ENCODE measurements at places on chromosomes 11 and 22. TPM values are rescaled to one million over a fixed set of nuclear protein-coding genes. Genes with fewer than 3 reads are reported as not detected.

DNA sequence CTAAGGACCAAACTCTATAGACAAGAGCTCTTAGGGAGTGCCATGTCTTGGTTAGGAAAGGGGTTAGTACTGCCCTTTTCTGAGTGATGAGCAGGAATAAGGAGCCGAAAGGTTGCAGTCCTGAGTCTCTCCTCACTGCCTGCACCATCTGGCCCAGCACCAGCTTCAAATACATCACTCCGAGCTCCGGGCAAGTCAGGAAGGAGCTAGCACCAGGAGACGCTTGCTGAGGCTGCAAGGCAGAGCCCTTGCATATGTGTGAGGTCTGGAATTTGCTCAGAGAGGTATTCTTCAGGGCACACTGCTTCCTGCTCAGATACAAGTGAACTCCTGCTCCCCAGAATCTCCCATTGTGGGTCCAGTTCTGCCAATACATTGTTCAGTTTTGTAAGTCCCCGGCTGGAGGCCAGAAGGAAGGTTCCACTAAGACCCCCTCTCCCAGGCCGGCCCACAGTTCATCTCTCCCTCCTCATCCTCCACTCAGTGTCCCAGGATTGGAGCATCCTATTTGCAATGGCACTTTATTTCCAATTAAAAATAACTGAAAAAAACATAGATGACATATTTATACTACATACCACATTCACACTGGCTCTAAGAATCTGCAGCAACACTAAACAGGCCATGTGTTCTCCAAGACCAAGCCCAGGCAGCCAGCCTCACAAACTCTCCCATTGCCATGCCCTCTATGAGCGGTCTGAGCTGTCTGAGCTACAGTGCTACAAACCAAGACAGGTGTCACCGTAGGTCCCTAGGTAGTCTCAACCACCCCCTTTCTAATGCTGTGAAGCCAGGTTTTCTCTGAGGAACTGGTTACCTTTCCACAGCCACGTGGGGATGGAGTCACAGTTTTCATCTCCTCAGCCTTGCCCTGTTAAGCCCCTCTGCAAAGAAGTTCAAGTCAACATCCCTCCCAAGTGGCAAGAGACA is 55.1 kb upstream of the SPATA19 start:
- no peak for DNase-seq

DNA sequence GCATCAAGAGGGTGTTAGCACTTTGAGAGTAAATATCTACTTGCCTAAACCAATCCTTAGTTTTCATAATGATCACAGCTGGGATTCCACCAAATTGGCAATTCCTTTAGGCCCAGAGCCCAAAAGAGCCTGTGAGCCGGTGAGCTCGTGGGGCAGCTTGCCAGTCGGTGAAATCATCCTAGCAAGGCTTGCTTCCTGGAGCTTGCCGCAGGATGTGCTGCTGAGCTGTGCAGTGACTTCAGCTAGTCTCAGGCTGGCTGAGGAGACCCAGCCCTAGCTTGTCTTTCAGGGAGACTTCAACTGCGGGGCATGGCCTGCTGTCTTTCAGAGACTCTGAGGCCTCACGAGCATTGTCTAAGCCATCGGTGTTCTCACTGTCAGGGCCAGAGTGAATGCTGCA is 73.6 kb upstream of the SUSD2 start:
- no peak for DNase-seq

TXNRD2 gene
- polyA plus RNA-seq = 25.6 TPM

RAB3IL1 gene
- polyA plus RNA-seq = 6.6 TPM

GRM5 gene
- polyA plus RNA-seq = 0.01 TPM

DNA sequence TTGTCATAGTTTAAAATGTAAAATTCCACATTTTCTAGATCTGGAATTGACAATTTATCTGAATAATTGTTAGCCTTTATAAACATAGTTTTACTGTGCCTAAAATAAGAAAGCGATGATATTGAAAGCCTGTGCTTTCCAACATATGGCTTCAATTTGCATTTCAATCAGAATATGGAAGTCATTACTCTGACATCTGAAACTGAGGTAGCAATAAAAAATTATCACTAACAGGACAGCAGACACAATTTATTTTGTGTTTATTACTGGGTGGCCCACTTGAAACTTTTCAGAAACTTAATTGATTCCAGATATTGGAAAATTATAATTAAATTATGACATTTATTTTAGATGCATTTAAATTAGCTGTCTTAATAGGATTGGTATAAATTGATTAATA is 78.5 kb downstream of the TMEM135 start:
- DNase-seq = no peak

CCDC88B gene
- 10.3 TPM for polyA plus RNA-seq

DNA sequence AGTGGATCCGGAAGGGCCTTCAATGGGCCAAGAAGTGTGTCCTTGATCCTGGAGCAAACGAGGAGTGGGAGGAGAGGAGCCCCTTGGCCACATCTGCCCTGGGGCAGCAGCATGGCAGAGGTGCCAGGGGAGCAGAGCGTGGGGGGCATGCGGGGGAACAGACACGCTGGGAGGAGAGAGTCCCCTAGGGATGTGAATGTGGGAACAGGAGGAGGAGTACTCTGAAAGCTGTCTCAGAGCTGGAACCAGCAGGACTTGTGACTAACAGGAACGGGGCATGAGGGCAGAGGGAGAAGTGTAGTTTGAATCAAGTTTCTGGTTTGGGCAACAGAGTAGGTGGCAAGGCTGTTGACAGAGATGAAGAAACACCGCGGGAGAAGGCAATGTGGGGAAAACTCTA is 54.5 kb upstream of the SLC35C1 start:
- no peak for DNase-seq

APOL6 gene
- polyA plus RNA-seq = 1.9 TPM

DNA sequence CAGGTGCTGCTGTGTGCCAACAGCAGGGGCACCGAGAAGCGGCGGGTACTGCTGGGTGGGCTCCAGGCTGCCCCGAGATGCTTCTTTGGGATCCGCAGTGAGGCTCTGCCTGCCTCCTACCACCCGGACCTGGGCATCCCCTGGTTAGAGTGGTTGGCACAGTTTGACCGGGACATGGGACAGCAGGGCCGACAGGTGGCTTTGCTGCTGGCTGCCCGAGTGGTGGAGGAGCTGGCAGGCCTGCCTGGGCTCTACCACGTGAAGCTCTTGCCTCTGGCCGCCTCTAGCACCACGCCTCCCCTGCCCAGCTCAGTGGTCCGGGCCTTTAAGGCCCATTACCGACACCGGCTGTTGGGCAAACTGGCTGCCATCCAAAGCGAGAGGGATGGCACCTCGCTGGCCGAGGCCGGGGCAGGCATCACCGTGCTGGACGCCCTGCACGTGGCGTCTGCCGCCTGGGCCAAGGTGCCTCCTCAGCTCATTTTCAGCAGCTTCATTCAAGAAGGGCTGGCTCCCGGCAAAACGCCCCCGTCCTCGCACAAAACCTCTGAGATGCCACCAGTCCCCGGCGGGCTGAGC is 1.9 kb downstream of the TIGD3 start:
- no peak for DNase-seq

APOBEC3A gene
- polyA plus RNA-seq = not detected

DNA sequence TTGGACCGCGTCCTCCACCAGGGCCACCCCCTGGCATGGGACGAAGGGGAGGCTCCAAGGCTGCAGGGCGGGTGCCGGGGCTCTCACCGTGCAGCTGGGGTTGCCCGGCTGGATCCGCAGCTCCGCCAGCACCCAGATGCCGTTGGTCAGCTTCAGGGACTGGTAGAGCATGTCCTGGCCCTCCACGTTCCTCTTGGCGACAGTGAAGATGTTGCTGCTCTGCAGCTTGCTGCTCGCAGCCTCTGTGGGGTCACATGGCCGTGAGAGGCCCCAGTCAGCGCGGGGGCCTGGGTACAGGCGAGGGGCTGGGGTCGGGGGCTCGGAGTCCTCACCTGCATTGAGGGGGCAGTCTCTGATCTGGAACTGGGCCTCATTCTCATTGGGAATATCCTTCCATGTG is 14.8 kb upstream of the RASL10A start:
- DNase-seq = no peak

MIEF1 gene
- 19.9 TPM for polyA plus RNA-seq

- no peak for DNase-seq
Observed at GRCh38 chr11:32107647-32108046, 16.8 kb downstream of the RCN1 start.

DNA sequence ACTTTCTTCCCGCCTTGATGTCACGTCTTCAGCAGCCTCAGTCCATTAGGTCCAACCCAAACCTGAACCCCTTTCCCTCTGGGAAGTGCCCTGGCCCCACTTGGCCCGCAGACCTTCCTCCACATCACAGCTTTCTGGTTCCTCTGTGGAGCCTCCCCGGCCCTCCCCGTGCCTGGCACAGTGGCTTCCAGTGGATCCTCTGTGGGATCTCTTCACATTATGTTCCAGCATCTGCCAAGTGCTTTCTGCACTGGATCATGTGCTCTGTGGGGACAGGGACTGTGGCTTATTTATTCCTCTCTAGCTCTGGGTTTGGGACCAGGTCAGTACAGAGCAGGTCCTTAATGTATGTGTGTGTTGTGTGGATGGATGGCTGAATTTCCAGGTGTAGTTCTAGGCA is 30.9 kb downstream of the POLR3H start:
- DNase-seq = no peak

DNA sequence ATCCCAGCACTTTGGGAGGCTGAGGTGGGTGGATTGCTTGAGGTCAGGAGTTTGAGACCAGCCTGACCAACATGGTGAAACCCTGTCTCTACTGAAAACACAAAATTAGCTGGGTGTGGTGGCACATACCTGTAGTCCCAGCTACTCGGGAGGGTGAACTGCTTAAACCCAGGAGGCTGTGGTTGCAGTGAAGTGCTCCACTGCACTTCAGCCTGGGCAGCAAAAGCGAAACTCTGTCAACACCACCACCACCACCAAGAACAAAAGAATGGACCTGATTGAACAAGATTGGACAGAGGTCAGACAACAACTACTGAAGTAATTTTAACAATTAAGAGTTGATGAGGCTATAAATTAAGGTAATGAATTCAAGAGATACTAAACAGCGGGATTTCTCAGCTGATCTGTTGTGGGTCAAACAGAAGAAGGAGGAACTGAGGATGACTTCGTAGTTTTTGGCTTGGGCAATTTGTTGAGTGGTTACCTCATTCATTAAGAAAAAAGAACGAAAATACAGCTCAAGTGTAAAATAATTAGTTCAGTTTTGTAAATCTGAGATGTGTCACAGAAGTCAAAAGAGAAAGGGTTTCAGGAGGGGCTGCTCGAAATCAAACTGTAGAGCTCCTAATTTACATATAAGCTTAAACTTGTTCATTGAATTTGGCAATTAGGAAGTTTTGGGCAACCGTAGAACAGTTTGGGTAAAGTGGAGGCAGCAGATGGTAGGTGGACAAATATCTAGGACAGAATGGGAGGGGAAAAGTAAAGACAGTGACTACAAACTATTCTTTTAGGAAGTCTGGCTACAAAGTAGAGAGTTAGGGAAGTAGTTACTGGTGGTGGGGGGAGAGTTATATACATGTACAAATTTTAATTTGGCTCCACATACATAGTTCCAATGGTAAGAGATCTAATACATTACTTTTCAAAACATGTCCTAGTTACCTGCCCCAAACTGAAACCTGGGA is 4.5 kb downstream of the IL18 start:
- no peak for DNase-seq

GRCh38 chr11:65032216-65032615 is 5.0 kb downstream of the SNX15 start:
- DNase-seq = no peak

MMP27 gene
- not detected for polyA plus RNA-seq

GRCh38 chr11:115625502-115625901 is 121.3 kb upstream of the CADM1 start:
- DNase-seq = no peak

MMP8 gene
- polyA plus RNA-seq = not detected
